ENCODE measurements at places on chromosomes 13 and 19. TPM values are rescaled to one million over a fixed set of nuclear protein-coding genes. Genes with fewer than 3 reads are reported as not detected.

GRCh38 chr13:100443278-100443997, 145.2 kb downstream of the GGACT start:
- no peak for DNase-seq

DNA sequence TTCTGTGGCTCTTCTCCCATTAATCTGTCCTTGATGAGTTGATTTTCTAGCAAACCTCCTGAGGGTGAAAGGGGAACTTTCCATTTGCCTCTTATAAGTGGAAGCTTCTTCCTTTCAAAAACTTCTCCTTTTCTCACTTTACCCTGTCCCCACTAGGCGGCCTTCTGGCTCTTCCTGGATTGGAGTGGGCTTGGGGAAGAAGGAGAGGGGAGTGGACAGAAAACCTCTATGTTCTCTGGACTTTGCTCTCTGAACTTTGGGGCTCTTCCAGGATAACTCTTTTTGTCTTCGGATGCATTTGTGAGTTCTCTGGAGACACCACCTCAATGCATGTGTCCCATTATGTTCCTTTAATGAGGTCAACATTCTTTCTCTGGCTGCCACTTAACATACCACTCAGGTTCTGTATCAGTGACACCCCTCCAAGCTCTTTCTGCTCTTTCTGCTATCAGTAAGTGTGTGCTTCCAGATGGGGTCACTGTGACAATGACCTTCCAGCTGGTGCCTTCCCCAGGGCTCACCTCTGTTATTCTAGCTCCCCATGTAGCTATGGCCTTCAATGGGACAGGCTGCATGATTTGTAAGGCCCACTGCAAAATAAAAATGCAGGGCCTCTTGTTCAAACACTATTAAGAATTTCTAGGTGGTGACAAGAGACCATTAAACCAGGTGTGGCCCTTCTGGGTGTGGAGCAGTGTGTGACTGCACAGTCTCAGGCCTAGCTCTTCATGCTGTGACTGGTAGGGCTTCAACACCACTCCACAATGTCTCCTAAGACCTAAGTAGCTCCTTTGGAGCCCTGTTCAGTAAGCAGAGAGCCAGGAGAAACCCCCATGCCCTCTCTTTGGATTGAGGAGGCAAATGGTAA, 389.2 kb downstream of the EFNB2 start:
- no peak for DNase-seq

GRCh38 chr19:47324502-47324901, 7.5 kb upstream of the C5AR2 start:
- DNase-seq = no peak

- no peak for DNase-seq
Measured at GRCh38 chr19:32101206-32101605, 244.2 kb upstream of the ZNF507 start.

- DNase-seq = no peak
Measured at GRCh38 chr19:33724721-33725060, 72.0 kb upstream of the KCTD15 start.

DACH1 gene
- 2.5 TPM for total RNA-seq
